Right lung (tissue), 10 donors: ENCODE measurements at places on chromosomes 3 and 15.

DNA sequence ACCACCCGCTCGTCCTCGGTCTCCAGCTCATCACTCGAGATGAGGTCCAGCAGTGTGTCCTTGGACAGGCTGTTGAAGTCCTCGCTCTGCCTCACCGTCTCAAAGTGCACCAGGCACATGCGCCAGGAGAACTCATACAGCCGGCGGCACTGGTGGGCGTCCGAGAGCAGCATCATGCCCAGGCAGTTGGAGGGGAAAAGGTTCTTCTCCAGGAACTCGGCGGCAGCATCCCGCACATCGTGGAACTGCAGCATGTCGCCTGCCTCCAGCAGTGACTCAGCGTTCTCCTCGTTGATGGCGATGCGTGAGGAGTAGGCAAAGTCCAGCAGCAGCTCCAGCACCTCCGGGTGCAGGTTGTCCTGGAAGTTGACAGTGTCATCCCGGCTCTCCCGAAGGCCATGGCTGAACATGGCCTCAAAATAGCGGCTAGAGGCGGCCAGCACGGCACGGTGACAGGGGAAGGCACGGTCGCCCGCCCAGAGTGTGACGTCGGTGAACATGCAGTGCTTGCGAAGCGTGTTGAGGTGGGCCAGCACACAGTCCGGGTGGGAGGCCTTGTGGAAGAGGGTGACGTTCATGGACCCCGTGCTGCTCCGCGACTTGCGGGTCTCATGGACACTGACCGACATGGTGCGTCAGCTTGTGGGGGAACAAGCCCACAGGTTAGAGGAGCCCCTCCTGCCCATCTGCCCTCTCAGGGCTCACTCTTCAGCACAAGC, 25.4 kb downstream of the KLHL25 start:
- no peak for DNase-seq

GRCh38 chr3:2526926-2527325, 428.3 kb downstream of the CNTN4 start:
- no peak for DNase-seq

- no peak for DNase-seq
Measured at GRCh38 chr3:26406636-26407035, 215.9 kb upstream of the LRRC3B start.

- DNase-seq, result peak; percentile 61
Measured at GRCh38 chr3:48088056-48088748, 72.0 kb upstream of the MAP4 start.

GRCh38 chr3:105956306-105956705, 87.5 kb upstream of the CBLB start:
- no peak for DNase-seq

GRCh38 chr3:4474683-4475490, 7.8 kb upstream of the SUMF1 start:
- no peak for DNase-seq

- no peak for DNase-seq
Measured at GRCh38 chr15:82855286-82856100, 46.1 kb downstream of the WHAMM start.
